ENCODE measurements at places on chromosomes 6 and 20.

DNA sequence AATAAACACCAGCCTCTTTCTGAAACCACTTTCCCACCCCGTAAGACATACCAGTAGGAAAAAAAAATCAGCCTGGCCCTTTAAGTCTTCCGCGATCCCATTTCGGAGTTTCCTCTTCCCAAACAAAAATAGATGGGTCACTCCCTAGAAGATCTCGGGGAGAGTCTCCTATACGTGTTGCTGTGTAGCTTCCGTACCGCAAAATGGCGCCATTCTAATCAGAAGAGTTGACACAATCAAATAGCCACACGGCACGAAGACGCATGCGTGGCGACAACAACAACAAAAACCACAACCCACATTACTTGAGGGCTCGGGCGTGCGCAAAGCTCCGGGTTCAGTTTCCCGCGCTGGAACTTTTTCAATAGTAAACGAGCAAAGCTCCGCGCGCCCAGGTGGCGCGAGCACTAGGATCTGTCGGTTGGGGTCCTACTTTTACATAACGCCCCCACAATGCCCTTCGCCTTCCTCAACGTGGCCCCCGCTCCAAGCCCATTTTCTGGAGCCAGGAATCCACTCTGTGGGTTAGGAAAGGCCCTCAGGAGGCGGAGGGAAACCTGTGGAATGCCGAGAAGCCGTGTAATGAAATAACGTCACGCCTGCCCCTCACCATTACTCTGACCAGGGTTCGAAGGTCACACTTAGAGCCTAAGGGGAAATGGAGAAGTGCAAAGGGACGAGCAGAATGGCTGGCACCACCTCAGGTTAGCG is at the start of gene GPANK1:
GPANK1 (minus strand) TSS at position 208 of the 711 bp plus-strand sequence. CDS start 519 bp downstream, outside the sequence.
- DNase-seq: peak; percentile 70

- no peak for DNase-seq
Measured at GRCh38 chr6:37074053-37074827, 68.8 kb downstream of the FGD2 start.

DNA sequence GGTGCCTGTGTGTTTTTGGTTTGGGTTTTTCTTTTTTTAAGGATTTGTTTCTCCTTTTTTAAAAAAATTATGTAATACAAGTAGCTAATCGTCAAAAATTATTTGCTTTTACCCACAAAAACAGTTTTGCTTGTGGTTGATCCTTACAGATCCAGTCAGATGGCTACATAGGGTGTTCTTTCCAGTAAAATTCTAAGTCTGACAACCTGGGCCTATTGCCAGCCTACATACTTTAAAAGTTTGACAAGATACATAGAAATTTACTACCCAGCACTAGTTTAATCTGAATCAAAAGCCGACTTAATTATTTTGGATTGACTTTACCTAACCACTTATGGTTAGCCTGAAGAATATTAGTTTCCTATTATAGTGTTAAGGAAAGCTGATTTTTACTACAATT is 2.1 kb upstream of the SOX4 start:
- no peak for DNase-seq

- DNase-seq: no peak
Measured at GRCh38 chr20:3843490-3843889, 3.1 kb upstream of the MAVS start.

DNA sequence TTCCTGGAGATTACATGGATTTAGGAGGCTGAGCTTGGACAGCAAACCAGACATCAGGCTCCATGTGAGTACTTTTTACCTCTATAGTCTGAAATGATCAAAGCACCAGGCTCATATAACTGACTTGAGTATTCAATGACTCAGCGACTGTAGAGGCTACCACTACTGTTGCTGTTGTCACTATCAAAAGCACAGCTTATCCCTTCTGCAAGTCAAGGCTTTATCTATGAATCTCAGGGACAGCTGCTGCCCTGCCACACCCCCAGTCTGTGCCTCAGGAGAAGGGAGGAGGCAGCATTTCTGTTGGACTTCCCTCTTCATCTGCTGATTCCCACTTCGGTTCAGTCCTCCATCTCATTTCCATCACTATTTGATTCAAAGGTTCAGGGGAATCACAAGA is 80.5 kb upstream of the CNR1 start:
- DNase-seq: no peak

- DNase-seq: no peak
Measured at GRCh38 chr6:155717374-155717773, 261.7 kb upstream of the NOX3 start.

- no peak for DNase-seq
Measured at GRCh38 chr6:134637282-134637681, 312.6 kb downstream of the ALDH8A1 start.

GRCh38 chr6:157461000-157461915 is 80.3 kb downstream of the ZDHHC14 start:
- no peak for DNase-seq

DNA sequence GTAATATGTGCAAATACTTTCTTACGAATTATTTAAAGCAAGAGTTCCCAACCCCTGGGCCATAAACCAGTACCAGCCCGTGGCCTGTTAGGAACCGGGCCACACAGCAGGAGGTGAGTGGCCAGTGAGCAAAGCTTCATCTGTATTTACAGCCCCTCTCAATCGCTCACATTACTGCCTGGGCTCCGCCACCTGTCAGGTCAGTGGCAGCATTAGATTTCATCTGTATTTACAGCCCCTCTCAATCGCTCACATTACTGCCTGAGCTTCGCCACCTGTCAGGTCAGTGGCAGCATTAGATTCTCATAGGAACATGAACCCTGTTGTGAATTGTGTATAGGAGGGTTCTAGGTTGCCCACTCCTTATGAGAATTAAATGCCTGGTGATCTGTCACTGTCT is 142.0 kb downstream of the RNASET2 start:
- DNase-seq: no peak

GRCh38 chr6:125262016-125263013 is 39.5 kb downstream of the HDDC2 start:
- no peak for DNase-seq

DNA sequence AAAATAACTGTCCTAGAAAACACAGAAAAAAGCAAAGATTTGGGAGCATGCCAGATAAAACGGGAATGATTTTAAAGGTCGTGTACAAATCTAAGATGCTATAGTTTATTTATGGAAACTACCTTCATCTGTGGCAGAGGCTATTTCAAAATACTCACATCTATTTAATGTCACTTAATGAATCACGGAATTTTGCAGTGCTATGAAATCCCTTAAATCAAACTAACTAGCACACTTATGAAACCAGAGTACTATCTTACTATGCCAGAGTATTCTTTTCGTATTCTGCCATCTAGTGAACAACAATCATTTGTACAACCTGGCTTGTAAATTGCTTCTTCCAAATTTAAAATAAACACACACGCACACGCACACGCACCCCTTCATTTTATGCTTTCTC is 77.9 kb upstream of the BMP5 start:
- no peak for DNase-seq

- no peak for DNase-seq
Measured at GRCh38 chr6:144580039-144580438, 294.9 kb downstream of the UTRN start.

DNA sequence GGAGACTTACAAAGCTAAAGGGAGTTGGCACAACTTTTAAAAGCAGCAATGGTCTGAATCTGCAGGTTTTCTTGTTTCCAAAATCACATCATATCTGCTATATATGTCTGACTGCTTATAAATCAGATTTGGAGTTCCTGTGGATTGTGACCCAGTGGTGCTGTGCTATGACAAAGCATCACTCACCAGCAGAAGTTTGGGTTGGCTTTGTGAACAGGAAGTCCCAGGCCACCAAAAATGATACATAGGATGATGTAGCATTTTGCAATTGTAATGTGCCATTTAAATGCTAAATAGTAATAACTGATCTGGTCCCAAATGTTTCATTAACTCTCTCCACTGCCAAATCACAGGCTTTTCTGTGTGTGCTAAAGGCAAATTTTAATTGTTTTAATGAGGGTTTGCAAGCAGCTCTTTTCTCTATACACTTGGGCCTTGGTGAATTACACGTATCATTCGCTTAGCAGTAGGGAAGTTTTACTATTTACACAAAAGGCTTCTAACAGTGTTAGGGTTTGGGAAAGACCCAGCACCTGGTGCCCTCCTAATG is 60.8 kb downstream of the SYNDIG1 start:
- DNase-seq: no peak

- DNase-seq: no peak
Measured at GRCh38 chr6:55992546-55992945, 117.2 kb upstream of the BMP5 start.

GRCh38 chr20:44231193-44231592 is 15.9 kb upstream of the GDAP1L1 start:
- DNase-seq: no peak

DNA sequence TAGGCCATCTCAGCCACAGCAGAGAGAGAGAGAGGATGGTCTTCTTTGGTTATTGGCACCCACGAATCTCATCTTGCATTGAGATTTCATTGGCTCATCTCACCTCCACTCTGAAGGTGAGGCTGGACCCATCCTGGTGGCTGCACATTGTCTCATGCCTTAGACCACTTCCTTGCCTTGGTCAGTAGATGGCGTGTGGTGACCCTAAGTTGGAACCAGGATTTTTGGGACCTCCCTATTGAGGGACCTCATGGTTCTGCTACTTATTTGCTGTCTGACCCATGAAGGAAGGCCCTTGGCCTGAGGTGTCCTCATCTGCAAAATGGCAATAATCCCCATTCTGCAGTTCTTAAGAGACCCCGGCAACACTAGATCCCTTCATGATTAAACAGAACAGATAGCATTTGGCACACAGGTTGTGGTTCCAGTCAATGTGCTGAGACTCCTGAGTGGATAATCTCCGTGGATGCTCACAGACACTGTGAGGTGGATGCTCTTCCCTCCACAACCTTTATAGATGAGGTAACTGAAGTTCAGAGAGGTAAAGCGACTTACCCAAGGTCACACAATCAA is 21.5 kb upstream of the AAR2 start:
- no peak for DNase-seq

DNA sequence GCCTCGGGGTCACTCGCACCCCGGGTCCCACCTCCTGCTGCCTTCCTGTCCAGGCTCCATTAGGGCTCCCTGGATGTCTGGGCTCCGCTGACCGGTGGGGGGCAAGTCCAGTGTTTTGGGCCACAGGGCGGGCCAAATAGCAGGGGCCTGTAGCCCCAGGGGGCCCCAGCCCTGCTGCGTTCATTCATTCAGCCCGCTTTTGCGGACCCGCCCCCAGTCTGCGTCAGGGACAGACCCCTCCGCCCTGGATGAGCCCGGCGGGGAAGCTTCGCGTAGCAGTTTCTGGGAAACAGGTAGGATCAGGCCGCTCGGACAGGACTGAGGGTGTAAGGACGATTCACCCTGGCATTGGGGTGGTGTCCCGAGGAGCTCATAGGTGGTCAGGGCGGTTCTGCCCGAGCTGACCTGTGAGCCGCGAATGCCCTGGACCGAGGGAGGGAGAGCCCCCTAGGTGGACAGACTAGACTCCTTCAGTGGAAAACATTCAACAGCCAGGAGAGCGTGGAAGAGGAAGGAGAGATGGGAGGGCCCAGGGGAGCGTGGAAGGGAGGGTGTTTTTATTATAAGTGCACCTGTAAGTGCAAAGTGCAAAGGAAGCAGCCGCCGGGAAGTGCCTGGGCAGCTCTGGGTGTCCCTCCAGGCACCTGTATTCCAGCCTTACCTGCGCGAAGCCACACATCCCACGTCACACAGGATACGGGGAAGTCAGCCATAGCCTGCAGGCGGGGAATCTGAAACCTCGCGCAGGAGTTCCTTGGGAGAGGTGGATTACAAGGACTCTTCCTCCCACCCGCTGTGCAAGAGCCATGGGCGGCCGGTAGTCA is 662 bp downstream of the ENTPD6 start:
- DNase-seq: no peak

- DNase-seq: no peak
Measured at GRCh38 chr20:3227936-3228749, 10.8 kb downstream of the SLC4A11 start.

DNA sequence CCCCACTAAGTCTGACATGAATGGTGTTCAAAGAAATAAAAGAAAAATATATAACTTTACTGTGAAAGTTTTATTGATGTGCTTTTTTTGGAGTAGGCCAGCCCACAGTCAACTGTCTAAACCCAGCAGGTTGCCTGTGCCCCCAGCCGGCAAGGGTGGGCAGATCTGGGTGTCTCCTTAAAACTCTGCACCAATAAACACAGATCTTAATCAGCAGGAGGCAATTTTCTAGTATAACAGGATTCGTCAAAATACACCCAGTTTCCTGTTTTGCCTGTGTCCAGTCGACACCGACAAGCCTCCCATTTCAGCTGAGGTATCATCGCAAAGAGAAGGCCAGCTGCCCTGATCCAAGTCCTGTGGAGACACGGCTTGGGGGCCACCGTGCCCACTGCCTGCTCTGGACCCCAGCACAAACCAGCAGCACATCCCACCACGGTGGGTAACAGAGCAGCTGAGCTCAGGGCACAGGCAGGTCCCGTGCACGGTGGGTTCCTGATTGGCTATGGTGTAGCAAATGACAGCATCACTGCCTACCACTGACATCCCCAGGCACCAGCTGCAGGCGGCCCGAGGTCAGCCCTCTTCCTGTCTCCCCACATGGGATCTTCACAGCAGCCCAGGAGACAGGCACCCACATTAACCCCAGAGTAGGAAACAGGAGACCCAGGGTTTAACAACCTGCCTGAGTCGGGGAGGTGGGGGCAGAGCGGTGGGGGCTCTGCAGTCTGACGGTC is 15.7 kb downstream of the BMP7 start:
- no peak for DNase-seq

GRCh38 chr20:53941680-53942471 is 128.5 kb downstream of the BCAS1 start:
- no peak for DNase-seq

DNA sequence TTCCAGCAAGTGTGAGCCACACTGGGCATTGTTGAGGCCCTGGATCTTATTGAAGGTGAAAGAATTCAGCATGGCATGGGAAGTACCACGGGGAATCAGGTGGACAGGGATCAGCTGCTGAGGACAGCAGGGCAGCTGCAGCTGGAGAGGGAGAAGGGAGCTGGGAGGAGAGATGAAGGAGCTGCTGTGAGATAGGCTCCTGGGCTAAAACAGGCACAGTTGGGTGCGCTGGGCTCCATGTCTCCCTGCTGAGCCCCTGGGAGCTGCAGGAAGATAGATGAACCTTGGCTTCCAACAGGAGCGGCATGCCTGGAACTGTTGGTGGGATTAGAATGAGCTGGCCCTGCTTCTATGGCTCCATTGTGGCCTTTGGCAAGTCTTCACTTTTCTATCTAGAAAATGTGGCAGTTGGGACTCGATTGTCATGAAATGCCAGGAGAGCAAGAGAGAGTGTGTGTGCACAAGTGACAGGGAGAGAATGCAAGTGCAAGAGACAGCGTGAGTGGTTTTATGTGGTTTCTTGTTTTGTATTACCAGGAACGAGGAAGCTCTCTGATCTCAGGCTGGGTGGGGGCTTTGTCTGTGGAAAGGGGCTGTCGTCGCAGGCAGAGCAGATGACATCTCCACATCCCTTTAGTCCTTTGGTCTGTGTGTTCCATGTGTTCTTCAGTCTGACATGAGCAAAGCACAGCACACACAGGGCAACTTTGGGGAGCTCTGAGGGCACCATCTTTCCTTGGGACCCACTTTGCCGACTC is 20.4 kb downstream of the SNPH start:
- DNase-seq: no peak

DNA sequence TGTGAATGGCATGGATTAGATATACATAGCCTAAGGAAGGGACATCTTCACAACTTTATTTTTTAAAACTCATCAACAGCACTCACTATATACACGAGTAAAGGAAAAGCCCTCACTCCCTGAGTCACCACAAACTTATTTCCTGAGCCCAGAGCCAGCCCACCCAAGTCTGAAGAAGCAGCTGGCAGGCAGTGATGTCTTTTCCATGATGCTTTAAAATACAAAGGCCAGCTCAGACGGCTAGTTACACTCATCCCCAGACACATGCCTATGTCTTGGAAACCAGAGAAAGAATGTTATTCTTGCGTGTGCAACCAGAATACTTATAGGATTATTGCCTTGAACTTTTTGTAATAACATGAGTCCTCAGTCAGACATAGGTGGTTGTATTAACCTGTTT is 114.4 kb downstream of the ADGRG6 start:
- DNase-seq: no peak
